ENCODE measurements at places on chromosomes 4 and X.

DNA sequence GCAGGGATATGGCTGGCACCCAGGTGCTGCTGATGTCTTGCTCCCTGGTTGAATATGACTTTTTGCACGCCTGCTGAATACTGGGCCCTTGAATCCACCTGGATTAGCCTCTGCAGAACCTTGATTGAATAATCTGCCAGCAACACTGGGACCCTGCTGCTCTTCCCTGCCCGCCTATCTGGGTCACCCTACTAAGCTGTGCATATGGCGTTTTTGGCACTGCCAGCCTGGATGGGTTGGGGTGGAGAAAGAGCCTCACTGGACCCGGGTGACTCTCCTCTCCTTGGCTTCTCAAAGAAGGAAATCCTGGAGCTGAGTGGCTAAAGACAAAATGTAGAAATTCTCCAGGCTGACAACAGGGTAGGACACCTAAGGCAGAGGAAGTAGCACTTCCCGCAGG lies 100.0 kb downstream of the MAOA start:
- DNase-seq: no peak

DNA sequence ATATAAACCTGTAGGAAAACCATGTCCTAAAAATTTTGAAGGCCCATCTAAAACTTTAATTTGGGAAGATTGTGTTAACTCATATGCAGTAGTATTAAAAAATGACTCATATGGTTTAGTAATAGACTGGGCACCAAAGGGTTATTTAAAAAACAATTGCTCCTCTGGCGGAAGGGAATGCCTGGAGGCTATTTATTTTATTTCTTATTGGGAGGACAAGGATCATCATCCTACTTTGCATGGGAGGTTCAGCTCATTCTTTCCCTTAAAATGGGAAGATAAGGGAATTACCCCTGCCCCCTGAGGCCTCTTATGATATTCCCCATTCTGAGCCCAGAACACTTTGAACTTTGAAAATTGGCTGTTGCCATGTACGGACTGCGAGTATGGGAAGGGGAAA lies 29.7 kb upstream of the MGST2 start:
- DNase-seq: no peak

- no peak for DNase-seq
These were observed 8.5 kb downstream of the NKX3-2 start for GRCh38 chr4:13535708-13536361.

- DNase-seq: no peak
These were observed 1.1 kb upstream of the NXT2 start for GRCh38 chrX:109535578-109535977.

- DNase-seq: no peak
These were observed 48.6 kb upstream of the TMEM164 start for GRCh38 chrX:109954333-109954732.

GRCh38 chrX:12825801-12826200 lies 34.6 kb downstream of the PRPS2 start:
- DNase-seq: no peak

DNA sequence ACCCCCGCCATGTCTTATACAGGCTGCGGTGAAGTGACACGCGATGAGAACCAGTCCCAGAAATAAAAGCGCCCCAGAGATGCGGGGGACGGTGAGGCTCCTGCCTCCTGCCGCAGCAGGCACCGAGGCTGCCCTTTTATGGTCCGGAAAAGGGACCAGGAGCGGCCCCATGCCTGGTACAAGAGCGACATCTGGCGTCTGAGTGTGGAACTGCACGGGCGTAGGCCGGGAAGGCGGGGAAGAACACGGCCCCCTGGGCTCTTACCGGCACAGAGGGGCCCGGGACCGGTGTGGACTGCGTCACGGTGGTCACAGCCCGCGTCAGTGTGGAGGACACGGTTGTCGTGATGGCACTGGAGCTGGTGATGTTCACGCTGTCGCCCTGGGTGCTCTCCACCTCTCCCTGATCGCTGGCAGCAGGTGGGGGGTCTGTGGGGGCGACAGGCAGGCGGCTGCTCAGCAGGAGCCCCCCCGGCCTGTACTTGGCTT lies 8.9 kb upstream of the RENBP start:
- peak; percentile 61 for DNase-seq

DNA sequence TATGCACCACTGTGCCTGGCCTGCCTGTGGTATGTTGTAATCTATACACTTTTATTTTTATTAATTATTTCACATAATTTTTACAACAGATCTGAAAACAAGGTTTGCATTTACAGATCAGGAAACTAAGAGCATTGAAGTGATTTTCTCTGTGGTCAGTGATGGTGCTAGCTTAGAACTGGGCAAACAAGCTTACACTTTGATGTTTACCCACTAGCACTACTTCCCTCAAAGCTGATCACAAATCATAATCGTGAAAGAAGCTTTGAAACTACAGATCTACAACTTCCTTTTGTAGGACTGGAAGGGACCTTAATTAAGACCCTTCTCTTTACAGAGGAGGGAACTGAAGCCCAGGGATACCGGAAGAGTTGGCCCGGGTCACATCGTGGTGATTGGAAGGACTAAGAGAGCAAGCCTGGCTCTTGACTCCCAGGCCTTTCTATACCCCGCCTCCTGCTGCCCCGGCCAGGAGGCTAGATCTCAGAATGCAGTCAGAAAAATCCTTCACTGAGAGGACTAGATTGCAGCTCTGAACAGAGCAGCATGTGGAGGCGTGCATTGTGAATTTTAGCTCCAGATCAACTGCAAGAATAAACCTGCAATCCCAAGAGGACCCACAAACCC lies 93.7 kb upstream of the ZNF827 start:
- no peak for DNase-seq

DNA sequence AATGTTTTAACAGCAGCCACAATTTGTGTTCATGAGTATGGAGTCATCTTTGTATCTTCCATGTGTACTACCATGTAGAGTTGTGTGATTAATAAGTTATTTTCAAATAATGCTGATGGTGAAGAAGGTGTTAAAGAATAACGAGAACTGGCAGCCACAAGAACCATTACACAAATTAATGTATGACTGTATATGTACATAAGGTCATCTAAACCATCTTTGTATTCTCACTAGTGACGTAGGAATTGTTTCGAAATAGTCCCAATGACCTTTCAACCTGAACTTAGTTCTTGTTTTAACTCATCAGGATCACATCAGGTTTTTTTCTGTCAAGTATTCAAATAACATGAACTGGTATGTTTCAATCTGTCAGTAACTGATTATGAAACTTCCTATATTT lies 48.3 kb upstream of the NOCT start:
- DNase-seq: no peak

DNA sequence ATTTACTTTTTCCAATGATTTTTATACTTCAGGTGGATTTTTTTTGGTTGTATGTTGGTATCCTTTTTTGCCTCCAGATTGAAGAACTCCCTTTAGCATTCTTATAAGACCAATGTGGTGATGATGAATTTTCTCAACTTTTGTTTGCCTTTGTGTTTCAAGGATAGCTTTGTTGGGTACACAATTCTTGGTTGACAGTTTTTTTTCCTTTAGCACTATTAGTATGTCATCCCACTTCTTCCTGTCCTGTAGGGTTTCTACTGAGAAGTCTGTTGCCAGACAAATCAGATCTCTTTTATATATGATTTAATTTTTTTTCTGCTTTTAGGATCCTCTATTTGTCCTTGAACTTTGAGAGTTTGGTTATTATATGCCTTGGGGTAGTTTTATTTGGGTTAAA lies 463.0 kb upstream of the GALNT7 start:
- no peak for DNase-seq

DNA sequence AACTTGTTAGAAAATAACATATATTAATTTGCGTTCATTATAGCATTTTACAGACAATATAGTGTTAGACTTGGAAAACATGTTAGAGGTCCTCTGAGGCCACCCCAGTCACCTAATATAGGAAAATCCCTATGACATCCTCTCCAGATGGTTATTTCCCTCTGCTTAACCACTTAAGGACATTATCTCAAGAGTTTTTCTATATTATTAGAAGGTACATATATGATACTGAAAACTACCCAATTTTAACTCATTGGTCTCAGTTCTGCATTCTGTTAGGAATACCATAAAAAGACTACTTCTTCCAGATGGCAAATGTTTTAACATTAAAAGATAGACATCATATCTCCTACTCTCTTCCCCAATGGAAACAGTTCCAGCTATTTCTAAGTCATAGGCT lies 21.4 kb downstream of the PTPN13 start:
- no peak for DNase-seq

DNA sequence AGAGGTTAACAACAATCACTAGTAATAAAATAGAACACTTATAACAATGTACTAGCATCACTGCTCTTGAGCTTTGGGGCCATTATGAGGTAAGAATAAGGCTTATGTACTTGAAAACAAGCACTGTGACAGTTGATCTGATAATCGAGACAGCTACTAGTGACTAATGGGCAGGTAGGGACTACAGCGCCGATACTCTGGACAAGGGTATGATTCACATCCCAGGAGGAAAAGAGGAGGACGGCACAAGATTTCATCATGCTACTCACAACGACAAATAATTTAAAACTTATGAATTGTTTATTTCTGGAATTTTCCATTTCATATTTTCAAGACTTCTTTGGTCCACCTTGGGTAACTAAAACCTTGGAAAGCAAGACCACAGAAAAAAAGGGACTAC lies 62.3 kb downstream of the FAM184B start:
- no peak for DNase-seq

GRCh38 chr4:89287945-89288344 lies 19.7 kb downstream of the GPRIN3 start:
- no peak for DNase-seq

DNA sequence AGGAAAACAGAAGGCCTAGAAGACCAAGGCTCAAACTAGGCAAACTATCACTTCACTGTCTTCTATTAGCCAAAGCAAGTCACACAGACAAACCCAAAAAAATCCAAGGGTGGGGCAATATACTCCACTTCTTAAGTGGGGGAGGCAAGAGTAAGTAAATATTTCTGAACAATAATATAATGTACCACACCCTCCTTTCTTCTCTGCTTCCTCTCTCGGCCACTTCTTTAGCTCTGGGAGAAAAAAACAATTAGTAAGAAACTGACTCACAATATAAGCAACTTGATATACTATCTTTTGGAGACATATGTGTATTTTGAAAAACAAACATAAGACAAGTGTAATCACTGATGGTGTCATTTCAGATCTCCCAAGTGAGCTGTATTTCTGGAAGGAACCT lies 14.8 kb downstream of the DCAF8L1 start:
- DNase-seq: no peak

DNA sequence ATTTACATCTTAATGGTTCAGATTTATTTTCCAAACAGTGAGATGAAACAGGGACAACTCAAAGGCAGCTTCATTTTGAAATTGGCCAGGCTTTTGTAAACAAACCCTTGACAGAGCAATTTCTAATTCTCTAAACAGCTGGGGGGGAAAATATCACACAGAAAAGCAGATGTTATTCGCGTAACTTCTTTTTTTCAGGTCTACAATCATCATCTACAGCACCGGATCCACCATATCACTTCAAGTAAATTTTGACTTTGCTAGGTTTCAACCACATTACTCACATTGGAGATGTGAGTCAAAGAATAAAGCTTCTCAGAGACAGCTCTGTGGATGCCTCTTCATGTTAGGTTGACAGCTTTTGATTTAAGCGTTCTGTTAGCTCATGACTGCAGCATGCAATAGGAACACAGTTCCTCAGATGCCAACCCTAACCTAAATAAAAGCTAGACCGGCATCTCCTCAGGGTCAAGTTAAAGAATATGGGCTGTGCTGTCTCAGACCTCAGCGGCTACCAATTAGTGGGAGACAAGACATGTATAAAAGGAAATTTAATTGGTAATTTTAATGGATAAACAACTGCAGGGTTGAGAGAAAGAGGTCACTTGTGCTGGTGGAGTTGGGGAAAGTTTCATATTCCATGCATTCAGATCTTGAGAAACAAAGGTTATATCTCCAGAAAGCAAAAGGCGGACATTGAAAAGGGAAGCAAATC lies 26.8 kb downstream of the AMELX start:
- DNase-seq: no peak

GRCh38 chrX:68533656-68534055 lies 34.8 kb downstream of the YIPF6 start:
- no peak for DNase-seq

GRCh38 chr4:23023121-23023520 lies 330.4 kb downstream of the GBA3 start:
- no peak for DNase-seq

GRCh38 chr4:8155660-8156421 lies 2.8 kb downstream of the ABLIM2 start:
- no peak for DNase-seq

GRCh38 chrX:134692990-134693389 lies 34.7 kb upstream of the PLAC1 start:
- no peak for DNase-seq

DNA sequence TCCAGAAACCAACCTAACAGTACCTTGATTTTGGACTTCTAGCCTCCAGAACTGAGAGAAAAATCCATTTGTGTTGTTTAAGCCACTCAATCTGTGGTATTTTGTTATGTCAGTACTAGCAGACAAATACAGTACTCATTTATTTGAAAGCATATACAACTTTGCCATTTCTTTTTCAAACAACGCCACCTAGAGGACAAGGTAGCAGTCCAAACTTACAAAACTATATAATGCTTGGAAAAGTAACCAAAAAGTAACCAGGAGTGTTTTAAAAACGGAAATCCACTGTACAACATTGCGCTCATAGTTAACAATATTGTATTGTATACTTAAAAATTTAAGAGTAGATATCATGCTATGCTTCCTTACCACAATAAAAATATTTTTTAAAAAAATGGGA lies 37.0 kb upstream of the FGF13 start:
- DNase-seq: no peak

- no peak for DNase-seq
These were observed 521.2 kb downstream of the ANKRD50 start for GRCh38 chr4:124191329-124191728.

DNA sequence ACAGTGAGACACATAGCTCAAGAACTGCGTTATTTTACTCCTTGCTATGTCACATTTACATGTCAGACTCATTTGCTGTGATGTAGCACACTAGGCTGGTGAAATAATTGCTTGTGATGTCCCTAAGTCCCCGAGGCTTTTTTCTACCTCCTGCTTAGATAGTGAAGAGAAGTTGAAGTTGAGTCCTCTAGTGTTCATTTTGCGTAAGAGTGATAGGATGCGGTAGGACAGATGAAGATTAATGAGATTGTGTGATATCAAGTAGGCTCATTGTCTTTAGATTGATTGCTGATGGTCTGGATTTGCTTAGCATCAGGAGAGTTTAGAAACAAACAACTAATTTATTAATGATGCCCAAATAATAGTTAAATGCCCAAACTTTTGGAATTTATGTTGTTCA lies 173.6 kb upstream of the NUDT6 start:
- DNase-seq: no peak

DNA sequence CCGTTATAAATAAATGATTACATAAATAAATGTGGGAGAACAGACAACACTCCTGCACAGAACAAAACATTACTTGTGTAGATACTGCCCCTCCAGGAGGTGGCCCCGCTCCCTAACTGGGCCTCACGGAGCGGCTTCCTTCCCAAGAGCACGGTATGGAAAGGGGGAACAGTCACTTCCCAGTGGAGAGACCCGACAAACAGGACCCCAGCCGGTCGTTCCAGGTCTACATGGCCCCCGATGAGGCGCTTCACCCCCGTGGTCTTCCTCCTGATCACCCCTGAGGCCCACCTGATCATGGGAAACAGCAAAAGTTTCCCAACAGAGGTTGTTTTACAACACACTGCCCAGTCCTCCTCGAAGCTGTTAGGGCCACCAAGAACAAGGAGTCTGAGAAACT lies 6.6 kb upstream of the SLC6A8 start:
- DNase-seq: no peak
